ENCODE measurements at places on chromosomes 1 and 21. TPM values are rescaled to one million over a fixed set of nuclear protein-coding genes. Genes with fewer than 3 reads are reported as not detected.

Gene GRHL3
- total RNA-seq = not detected

Gene CD5L
- total RNA-seq = not detected

Gene PLA2G2F
- total RNA-seq = not detected

Gene LEFTY1
- total RNA-seq = 0.14 TPM

Data from smooth muscle cell of bladder (primary cell).